ACHN (cell line): ENCODE measurements at places on chromosomes 12 and 14.

DNA sequence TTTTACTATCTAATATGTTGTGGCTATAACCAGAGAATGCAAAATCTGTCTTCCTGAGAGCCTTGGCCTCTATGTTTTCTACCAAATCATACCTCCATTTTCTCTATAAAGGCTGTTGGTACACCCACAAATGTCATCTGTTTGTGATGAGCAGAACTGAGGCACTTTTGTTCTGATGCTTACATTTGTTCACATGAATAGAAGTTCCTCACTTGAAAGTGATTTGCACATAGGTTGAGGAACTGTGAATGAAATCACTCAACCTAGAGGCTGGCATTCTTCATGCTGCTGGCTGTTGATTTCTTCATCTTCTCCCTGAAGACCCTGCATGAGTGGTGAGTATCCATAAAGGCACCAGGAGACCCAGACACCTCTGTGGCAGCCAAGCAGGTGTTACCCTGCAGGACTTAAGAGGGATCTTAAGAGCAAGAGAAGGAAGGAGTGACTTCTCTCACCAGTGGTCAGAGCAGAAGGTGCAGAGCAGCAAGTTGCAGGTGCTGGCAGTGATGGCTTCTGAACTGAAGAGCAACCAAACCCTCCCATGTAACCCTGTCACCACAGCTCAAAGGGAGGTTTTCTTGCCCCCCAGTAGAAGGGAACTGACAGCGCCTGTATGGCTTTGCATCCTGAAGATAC is 110.3 kb downstream of the HMGA2 start:
- no peak for DNase-seq

DNA sequence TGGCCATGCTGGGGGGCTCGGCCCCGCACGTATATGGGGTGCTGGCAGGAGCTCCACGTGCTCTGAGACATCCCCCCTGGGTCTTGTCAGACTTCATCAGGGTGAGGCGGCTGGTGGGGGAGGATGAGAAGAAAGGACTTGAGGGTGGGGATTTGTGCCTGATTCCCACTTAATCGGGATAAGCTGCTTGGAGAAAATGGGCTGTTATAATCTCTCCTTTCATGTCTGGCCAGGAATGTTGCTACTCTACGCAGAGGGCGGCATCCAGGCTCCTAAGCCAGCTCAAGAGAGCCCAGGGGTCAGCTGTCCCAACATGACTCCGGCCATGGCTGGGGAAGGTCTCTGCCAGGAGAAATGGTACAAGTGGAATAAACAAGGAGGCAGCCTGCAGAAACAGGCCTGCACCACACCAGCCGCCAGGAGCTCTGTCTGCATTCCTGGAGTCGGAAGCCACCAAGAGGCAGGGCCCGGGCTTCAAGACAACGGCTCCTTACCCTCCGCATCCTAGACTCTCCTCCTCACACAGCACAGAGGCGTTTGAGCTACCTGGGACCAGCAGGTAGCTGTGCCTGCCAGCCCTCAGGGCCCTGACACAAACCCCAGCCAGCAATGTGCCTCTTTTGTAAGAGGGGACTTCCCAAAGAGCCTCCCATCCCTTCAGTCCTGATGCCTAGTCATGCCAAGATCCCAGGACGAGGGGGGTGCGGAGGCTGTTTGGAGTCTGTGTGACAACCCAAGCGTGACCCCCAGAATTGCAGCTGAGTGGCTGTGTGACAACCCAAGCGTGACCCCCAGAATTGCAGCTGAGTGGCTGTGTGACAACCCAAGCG is 195.8 kb upstream of the DIO3 start:
- no peak for DNase-seq

GRCh38 chr12:24879644-24880043 is 69.3 kb downstream of the BCAT1 start:
- no peak for DNase-seq

DNA sequence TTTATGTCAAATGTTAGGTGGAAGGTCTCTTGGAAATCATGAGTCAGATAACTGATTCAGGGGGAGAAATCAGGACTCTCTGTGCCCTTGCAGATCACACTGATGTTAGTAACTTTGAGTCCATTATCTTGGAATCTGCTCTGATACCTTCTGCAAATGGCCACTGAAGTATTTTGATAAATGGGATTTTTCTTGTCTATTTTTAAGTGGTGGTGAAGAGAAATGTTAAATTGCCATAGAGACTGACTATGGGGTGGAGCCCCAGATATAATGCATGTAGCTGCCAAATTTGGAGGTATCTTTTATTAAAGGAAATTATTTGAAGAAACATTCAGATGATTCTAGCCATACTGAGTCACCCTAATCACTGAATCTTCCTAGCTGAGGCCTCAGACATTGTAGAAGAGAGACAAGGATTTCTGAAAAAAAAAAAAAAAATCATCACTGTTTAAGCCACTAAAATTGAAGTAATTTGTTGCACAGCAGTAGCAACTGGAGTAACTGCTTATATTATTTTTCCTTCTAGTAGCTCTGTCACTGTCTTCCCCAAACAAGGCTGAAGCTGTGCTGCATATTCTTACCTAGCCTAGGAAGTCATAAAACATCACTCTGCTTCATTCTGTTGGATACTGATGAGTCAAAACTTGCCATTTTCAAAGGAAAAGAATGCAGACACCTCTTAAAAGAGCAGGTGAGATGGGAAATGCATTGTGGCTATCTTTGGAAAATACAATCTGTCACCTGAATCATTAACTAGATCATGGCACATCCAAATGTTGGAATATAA is 36.0 kb upstream of the CLEC14A start:
- no peak for DNase-seq
